T follicular helper cell (primary cell): ENCODE measurements at places on chromosomes 6 and 20.
A peak's percentile ranks its signal among the peaks of the same experiment; 100 is the strongest.

DNA sequence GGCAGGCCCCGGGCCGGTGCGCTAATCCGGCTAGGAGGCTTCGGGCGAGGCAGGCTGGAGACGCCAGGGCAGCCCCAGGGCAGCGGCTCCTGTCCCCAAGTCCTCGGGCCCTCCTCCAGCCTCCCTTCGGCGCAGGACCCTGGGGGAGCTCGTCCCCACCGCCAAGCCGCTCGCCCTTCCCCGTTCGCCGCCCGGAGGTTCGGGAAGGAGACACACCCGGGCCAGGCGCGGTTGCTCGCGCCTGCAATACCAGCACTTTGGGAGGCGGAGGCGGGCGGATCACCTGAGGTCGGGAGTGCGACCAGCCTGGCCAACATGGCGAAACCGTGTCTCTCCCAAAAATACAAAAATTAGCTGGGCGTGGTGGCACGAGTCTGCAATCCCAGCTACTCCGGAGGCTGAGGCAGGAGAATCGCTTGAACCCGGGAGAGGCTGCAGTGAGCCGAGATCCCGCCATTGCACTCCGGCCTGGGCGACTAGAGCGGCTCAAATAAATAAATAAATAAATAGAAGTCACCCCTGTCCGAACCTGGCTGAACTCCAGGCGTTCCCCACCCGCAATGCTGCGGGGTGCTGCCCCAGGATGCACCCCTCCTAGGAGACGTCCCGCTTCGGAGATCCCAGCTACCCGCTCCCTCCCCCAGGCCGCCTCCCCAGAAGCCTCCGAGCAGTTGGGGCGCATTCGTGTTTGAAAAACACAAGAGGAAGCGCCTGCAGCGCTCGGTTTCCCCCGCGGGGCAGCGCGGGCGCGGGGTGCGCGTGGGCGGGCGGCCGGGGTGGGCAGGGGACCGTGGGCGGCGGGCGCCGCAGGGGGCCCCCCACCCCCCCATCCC lies 27.5 kb downstream of the SERPINB9 start:
- DNase-seq, result peak; percentile 42

DNA sequence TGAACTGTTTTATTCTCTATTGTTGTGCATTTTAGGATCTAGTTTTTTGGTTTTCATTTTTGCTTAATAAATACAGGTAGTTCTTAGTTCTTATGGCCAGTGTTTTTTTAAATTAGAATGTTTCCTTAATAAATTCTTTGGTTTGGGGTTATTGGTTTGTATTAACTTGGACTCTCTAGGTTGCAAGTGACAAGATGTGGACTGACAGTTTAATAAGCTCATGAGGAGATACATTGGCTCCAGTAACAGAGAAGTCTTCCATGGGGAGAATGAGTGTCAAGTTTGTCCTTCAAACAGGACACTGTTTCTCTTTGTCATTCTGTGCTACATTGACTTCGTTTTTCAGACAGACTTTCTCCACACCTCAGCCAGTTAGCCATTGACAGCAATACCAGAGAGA lies 39.7 kb downstream of the SNX9 start:
- DNase-seq, result no peak

DNA sequence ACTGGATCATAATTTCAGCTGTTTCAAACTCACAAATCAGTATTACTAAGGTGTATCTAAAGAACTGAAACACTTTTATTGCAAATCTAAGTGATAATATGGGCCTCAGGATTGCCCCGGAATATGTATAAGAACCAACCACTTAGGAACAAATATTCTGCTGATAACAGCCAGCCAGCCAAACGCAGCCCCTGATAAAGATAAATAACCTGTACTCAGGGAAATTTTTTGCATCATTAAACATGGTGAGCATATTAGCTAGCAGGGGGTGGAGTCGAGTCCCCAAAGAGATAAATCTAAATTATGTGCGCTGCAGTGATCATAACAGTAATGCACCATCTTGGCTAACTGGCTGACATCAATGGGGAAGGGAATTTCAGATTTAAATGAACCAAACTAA lies 410.2 kb upstream of the MAP3K7 start:
- no peak for DNase-seq

DNA sequence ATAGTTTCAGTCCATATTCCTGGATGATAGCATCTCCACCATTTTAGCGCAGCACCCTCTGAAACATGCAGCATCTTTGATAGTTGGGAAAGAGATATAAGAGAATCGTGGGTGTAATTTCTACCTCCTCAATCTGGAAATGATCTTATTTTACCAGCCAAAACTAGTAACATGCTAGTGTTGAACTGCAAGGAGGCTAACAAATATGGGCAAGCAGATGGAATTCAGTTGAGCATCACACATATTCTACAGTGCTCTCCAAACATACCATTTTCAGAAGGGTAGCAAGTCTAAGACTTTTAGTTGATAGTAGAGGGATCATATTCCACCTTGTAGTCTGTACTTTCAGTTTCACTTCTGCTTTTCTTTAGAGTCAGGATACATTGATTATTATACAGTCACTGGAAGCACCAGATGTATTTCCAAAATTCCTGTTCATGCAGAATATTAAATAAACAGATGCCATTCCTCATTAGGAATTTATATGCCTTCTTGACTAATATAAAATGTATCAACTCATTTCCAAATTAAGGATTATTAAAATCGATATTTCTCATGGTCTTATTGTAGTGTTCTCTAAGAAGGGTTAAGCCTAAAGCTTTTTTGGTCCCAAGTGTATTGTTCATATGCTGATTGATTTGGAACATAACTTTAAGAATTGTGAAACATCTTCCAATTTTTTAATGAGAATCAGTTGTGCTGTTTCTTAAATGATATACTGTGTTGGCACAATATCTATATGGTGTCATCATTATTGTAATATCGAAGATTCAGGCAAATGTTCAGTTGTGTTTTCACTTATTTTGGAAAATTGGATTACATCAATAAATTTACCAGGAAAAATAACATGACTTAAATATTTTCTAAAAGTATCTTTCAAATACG lies 362.0 kb downstream of the CENPW start:
- DNase-seq, result no peak

- no peak for DNase-seq
Measured at GRCh38 chr6:23842760-23843159, 283.3 kb upstream of the NRSN1 start.

GRCh38 chr6:27839626-27840475 lies 72.3 kb downstream of the OR2B2 start:
- no peak for DNase-seq

DNA sequence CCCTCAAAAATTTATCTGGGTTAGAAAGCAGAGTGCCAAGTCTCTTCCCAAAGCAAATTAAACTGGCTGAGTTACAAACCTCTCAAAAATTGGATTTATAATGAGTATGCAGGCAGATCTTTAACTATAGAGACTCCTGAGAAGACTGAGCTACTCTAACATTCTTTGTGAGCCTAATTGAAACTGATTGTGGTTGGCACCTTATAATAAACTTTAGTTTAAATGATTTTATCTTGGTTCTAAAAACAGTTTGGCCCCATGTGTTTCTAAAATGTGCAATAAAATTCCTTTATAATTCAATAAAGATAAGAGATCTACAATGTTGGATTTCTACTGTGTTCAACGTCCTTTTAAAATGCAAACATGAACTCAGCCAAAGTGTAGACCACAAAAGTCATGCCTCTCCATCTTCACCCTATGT lies 480.2 kb upstream of the RNF217 start:
- no peak for DNase-seq

GRCh38 chr20:49729780-49730179 lies 16.1 kb upstream of the B4GALT5 start:
- no peak for DNase-seq

DNA sequence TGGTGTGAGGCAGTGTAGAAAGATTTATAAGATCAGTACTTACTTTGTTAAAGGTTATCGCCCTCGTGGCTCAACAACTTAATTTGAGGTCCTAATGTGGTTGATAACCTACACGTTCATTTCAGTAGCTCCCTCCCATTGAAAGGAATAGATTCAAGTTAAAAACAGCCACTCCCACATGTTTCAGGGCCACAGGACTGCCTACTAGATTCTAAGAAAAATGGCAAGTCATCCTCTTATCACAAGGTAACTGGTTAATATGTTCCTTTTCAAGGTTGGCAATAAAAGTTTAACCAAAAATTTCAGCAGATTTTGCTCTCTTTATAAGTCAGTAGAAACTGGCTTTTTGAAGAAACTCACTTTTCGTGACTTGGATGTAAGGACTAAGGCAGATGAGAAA lies 17.1 kb downstream of the GSTA2 start:
- no peak for DNase-seq

DNA sequence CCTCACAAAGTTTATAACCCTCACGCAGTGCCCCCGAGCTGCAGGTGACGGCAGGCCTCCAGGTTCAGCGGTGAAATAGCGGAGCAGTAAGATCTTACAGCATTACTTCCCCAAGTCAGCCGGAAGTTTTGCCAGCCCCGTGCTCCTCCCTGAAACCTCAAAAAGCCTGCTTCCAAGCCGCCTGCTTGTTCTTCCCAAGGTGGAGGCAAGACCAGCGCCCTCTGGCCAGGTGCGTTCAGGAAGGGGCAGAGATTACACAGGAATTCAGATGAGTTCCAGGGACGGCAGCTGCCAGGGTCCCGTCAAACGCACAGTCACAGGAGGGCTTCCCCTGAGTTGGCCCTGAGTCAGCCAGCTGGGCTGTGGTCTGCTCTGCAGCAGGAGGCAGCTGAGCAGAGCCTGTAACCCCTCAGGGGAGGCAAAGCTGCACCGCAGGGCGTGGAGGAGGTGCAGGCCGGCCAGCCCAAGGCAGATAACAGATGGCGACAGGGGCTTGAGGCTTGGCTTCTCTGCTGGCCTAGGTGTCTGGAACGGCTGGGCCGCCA lies 124.1 kb upstream of the RPS6KA2 start:
- DNase-seq, result no peak

GRCh38 chr20:9301129-9302090 lies 213.0 kb upstream of the LAMP5 start:
- no peak for DNase-seq

DNA sequence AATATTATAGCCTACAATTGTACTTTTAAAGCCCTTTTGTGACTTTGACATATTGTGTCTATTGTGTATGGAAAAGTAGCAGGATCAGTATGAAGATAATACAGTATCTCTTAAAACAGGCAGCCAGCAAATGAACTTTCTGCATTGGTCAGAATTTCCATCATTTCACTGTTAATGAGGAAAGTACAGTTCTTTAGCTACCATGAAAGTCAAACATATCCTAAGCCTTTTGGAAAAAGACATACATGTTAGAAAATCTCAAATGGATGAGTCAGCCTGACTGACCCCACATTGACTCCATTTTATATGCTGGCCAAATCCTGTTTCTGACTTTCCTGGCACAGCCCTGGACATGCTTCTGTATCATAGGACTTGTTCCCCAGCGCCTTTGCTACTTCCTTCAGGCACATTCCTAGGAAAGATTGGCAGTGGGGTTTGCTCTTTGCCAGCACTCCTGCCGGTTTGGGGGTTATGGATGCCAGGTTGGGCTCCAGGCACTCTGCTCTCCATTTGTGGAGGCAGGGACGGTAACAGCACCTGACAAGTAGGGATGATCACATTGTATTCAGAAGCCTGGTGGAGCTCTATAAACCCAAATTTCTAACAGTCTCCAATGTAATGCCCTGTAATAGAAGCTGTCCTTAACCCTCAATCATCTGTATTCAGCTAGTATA lies 43.7 kb downstream of the TOP1 start:
- DNase-seq, result no peak

GRCh38 chr6:109318328-109318876 lies 63.9 kb downstream of the CD164 start:
- no peak for DNase-seq

GRCh38 chr20:31549513-31549880 lies 35.3 kb downstream of the HM13 start:
- DNase-seq, result no peak

DNA sequence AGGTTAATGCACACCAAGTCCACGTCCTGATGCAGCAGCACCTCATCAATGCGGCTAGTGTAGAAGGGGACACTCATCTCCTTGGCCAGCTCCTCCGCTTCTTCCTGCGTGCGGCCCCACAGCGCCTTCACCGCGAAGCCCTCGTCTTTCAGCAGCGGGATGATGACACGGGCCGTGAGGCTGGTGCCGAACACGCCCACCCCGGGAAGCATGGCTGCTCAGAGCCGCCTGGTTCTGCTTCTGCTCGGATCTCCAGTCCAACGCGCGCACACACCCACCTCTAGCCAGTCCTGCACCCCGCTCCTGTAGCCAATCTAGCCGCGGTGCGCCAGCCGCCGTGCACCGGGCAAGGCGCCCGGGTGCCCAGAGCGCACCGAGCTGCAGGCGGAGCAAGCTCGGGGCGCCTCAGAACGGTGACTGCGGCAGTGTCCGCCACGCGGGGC lies 700 bp downstream of the GFOD1 start:
- peak; percentile 31 for DNase-seq

- no peak for DNase-seq
Measured at GRCh38 chr20:31542201-31542842, 28.1 kb downstream of the HM13 start.

- DNase-seq, result no peak
Measured at GRCh38 chr6:36809941-36810803, 29.1 kb downstream of the CPNE5 start.

DNA sequence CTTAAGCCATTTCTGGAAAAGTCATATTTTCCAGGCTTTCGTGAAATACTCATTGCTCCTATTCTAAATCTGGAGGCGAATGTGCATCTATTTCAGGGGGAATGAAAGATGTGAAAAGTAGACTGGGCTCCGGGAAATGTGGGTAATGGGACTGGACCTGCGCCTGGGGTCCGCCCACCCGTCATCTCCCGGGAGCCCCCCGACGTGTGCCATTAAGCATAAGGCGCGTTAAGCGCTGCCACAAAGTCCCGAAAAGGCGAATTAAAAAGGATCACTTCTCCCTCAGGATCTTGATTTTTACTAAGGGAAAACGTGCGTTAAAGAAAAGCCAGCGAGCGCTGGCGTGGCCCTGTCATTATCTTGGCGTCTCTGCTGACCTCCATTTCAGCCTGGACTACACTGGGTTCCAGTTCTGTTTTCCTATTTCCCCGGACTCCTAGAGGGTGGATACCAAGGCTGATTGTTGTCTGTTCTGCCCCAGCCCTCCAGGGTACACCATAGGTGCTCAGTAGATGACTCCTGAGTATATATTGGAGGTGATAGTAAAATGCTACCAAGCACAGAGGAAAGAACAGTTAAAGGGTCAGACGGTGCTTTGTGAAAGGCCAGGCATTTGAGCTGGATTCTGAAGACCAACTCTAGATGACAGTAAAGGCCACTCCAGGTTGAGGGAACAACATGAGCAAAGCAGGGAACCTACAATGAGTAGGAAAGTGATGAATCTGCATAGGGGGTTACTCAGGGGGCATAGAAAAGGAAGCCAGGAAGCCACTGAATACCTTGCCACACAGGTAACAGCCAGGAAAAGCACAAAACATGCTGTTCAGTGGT lies 89.2 kb upstream of the ARID1B start:
- no peak for DNase-seq

GRCh38 chr6:14094721-14095120 lies 22.9 kb upstream of the CD83 start:
- DNase-seq, result no peak

DNA sequence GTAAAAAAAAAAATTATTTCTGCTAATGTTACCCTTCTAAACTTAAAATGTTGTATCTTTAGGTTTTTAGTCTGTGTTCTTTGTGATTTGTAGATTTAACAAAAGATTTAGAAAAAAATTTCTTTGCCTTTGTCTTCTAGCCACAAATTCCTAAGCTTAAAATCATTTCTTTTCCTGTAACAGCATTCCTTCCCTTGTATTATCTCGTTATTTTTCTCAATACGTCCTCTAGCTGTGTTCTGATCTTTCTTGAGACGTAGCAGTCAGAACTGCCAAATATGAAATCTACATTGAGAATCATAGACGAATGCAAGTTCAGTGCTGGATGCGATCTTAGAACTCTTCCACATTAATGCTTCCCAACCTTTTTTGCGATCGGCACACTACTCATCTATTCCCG lies 283.1 kb downstream of the UTRN start:
- no peak for DNase-seq
